ENCODE measurements at places on chromosomes 1 and 21.

GRCh38 chr1:39720094-39720999 lies 18.3 kb upstream of the PPIE start:
- DNase-seq, result no peak

GRCh38 chr1:2097386-2098300 lies 47.4 kb downstream of the PRKCZ start:
- no peak for DNase-seq

GRCh38 chr21:36194024-36194423 lies 37.4 kb downstream of the DOP1B start:
- DNase-seq, result no peak

GRCh38 chr1:225844236-225845061 lies 34.5 kb downstream of the EPHX1 start:
- no peak for DNase-seq

- no peak for DNase-seq
Observed at GRCh38 chr1:89025928-89026327, 3.3 kb upstream of the GBP3 start.

- peak; percentile 85 for DNase-seq
Observed at GRCh38 chr1:1040004-1040991, 20.4 kb downstream of the AGRN start.

- DNase-seq, result no peak
Observed at GRCh38 chr1:116916002-116916401, 6.3 kb downstream of the PTGFRN start.

DNA sequence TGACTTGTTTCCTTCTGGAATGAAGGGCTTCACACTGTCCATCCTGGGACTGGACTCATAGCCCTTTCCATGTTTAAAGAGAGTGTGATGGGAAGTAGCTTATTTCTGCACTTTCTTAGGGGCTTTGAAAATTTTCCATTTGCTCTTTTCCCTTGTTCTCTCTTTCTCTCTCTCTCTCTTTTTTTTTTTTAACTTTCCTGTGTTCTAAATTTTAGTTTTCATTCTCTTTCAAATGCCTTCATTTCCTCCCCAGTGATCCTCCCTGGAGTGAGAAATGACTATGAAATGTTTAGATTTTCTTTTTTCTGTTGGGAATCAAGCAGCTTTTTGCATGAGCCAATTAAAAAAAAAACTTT lies 2.1 kb downstream of the AK4 start:
- DNase-seq, result no peak

DNA sequence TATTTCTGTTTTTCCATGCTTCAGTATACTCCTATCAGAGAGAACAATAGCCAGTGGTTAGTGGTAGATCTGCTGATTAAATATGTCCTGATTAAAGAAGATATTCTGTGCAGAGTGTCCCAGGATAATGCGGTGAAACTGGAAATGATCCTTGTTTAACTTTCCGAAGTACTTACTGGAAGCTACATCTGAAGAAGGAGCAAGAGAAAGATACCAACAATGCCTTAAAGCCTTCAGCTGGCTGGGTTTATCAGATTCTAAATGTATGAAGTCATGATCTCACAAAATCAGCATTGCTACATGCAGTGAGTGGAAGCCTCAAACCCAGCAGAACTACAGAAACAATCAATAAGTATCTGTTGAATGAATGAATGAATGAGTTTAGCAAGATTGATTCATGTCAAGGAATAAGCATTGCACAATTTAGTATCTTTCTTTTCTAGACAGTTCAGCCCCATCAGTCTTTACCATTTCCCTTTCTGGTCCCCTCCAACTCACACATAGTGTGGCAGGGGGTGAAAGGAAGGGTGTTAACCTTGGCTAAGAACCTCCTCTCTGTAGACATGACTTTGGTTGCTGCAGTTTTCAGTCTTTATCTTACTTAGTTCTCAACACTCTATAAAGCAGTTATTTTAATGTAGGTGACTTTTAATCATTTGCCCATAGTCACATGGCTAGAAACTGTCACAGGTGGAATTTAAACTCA lies 24.7 kb upstream of the DNASE2B start:
- DNase-seq, result no peak

DNA sequence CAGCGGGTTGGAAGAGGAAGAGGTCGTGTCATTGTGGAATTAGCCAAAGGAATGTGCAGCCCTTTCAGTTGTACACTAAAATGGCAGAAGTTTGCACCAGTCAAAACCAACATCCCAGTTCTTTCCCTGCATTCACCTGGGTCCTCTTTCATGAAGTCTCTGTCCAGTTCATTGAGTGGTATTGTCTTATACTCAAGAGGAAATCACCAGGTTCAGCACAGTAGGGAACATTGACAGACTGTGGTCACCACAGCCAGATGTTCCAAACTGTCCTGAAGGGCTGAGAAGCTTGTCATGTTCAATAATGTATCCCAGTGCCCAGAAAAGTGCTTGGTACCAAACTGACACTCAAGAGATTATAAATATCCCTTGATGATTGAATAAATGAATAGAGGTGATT lies 131.6 kb downstream of the GLUL start:
- DNase-seq, result no peak

DNA sequence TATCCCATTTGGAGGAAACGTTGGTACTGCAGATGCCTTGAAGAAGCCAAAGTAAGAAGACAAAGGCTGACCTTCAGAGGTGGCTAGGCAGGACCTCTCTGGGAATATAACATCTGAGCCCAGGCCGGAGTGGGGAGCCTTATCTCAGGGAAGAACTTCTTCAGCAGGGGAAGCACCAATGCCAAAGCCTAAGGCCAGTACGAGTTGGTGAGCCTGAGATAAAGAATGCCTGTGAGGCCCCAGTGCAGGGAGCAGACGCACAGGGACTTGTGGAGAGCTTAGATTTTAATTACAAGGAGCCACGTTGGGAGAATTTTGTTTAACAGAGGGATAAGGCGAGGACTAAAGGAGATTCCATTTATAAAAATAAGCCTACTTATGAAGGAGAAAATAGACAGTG lies 468.8 kb upstream of the RUNX1 start:
- DNase-seq, result no peak

DNA sequence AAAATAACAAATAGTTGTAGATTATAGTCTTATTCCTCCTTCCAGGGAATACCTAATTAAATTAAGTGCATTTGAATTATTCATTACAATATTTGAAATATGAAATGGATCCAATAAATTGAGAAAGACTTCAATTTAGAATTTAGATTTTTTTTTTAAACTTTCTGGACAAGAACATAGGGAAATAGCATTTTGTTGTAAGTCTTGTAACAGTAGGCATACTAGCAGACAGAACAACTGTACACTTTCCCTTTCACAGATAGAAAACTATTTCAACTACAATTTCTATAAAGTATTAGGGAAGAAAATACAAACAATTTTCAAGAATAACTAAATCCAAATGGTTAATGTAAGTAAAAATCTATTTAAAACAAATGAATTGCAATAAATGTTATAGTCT lies 577.5 kb downstream of the USP25 start:
- DNase-seq, result no peak

GRCh38 chr1:34928699-34929496 lies 552 bp downstream of the DLGAP3 start:
- no peak for DNase-seq

DNA sequence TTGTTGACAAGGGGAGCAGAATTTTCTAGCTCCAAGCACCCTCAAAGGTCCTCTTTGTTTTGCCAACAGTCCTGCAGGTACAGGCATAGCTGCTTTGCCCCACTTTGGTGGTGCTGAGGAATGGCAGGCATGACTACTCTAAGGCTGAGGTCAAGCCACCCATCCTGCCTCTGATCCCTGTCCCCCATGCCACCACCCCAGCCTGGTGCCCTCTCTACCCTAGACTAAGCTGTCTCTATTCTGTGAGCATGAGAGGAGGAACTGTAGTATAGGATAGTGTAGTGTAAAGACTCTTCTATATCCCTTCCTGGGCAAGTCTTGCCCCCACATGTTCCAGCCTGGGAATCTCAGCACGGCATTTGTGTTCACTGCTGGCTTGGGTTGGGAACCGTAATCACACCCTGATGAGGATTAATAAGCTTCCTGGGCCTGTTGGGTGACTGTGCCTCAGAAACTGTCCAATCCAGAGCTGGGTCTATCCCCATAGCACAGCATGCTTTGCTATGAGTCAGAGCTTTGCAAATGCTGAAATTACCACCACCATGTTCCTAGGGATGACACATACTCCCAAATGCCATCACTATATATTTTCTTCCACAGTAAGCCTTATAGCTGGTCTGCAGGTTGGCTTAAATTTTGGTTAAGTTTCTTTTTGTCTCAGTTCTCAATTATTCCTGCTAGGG lies 105.7 kb upstream of the PPP2R5A start:
- no peak for DNase-seq

DNA sequence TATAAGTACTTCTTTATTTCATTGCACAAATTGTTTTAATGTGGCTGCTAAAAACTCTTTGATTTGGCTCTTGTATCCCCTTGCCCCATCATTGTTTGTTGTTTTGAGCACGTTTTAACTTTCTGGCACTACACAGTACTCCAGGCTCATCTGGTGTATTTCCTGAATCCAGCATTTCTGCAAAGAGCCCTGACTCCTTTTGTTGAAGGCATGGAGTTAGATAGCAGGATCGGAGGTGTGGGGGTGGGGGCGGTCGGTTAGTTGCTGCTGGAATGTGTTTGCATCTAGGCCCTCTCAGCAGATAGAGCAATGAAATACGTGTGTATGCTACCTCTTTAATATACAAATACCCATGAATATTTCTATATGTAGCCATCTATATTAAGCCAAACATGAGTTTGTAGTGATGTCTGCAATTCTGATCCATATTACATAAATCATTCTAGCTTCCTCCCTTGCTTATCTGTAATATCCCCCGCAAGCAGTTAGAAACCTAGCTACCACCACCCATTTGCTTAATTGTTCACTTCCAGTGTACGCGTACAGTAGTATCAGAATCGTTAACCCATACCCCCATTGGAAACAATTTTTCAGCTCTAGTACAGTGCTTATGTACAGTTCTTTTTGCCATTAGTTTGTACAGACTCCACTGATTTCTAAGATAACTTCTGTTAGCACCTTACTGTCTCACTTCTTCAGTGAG lies 106.0 kb downstream of the NOS1AP start:
- peak; percentile 35 for DNase-seq

DNA sequence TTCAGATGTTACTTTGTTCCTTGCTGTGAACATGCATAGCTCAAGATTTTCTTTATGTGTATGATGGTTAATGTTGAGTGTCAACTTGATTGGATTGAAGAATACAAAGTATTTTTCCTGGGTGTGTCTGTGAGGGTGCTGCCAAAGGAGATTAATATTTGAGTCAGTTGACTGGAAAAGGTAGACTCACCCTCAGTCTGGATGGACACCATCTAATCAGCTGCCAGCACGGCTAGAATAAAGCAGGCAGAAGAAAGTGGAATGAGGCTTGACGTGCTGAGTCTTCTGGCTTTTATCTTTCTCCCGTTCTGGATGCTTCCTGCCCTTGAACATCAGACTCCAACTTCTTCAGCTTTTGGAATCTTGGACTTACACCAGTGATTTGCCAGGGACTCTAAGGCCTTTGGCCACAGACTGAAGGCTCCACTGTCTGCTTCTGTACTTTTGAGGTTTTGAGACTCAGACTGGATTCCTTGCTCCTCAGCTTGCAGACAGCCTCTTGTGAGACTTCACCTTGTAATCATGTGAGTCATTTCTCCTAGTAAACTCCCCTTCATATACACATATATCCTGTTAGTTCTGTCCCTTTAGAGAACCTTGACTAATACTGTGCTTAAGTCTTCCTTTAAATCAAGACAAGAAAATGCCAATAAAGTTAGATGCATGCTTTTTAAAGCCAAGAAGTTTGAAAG lies 626.6 kb downstream of the KCNT2 start:
- DNase-seq, result no peak

GRCh38 chr1:33846861-33847260 lies 17.0 kb upstream of the HMGB4 start:
- no peak for DNase-seq

DNA sequence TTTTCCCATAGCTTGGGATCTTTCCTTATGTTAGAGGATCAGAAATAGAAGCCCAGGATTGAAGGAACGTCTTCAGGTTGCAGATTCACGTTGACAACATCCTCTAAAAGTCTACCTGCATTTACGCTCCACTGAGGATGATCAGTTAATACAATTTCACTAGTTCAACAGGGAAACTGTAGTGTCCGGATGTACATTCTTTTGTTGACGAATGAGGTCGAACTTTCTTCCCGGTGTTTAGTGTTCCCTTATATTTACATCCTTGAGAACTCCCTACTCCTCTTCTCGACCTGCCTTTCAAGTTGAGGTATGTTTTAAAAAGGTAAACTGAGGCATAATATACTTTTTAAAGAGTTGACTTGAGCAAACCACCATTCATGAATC lies 74.8 kb downstream of the SIK1 start:
- DNase-seq, result no peak

GRCh38 chr1:19372602-19373001 lies 60.5 kb downstream of the SLC66A1 start:
- DNase-seq, result no peak

DNA sequence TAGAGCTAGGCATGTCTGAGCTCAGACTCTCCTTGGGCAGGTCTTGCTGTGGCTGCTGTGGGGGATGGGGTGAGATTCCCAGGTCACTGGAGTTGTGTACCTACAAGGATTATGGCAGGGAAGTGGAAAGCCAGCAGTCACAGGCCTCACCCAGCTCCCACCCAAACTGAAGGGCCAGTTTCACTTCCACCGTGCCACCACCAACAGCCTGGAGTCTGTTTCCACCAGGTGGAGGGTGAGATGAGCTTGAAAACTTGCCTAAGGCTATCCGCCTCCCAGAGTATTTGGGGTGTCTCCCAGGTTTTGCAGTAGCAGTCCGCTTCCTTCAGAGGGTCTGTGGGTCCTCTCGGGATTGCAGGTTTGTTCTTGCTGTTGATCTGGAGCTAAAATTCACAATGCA lies 327.7 kb downstream of the PTPRC start:
- DNase-seq, result no peak

DNA sequence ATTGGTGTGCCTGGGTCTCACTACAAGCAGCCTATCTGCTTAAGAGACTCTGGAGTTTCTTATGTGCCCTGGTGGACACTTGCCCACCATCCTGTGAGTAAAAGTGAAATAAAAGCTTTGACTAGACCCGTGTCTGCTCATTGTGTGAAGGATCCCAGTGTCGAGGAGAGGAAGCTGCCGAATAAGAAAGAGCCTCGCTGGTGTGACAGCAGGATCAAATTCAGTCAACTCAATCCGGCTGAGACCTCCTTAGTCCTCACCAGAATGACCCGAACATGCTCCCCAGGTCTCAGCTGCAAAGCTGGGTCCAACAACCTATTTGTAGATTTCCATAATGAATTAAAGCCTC lies 14.8 kb downstream of the CD2 start:
- no peak for DNase-seq

DNA sequence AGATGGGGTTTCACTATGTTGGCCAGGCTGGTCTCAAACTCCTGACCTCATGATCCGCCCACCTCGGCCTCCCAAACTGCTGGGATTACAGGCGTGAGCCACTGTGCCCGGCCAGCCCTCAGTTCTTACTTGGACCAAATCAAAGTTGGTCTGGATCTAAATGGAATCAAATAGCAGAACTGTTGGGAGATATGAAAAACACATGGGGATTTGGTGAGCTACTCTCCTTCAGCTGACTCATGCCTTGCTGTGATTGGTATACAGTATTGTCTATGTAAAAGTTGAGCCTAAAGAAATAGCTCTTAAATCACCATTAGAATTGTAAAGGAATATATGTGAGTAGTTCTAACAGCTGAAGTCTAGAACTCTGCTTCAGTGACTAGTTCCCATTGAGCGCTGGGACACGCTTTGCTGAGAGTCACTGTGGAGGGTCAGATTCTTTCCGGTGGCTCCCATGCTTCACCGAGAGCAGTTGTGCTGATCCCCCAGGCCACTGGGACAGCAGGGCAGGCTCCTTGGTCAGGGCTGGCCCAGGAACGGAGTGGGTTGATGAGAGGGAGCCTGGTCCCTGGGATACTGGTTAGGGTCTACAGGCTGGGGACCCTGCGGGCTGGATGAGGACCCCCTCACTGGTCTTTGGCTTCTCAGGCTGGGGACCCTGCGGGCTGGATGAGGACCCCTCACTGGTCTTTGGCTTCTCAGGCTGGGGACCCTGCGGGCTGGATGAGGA lies 14.0 kb downstream of the PKNOX1 start:
- peak; percentile 10 for DNase-seq
